Esophagus muscularis mucosa (tissue), 4 donors: ENCODE measurements at places on chromosomes 16 and 17. TPM values are rescaled to one million over a fixed set of nuclear protein-coding genes. Genes with fewer than 3 reads are reported as not detected.

DNA sequence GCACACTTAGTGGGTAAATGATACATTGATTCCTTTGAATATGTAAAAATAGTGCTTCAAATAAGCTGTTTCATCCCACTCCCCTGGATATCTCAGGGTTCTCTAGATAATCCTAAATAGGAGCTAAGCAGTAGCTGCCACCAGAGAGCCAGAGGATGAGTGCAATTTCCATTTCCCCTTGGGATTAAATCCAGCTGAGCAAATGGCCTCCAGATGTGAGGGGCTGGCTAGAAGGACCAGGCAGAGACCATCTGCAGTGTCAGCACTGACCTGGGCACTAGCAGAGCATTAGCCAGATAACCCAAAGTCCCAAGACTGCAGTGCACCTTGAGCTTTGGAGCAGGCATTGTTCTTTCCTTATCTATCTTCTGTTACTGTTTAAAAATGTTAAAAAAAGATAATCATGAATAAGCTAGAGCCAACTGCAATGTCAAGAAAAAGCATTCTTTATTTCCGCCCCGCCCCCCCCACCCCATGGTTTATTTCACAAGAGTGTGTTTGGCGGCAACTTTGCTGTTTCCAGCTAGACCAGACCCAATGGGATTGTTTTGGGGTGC is 19.5 kb downstream of the GPR179 start:
- H3K27me3 ChIP-seq, result no peaks in the 10 kb centered on the region
- no peak overlapping the region for H3K27ac ChIP-seq
- no peak for DNase-seq
- H3K4me1 ChIP-seq, result peaks cover 17% of the 10 kb centered on the region
- no peak overlapping the region for H3K4me3 ChIP-seq
- H3K36me3 ChIP-seq, result peaks cover 43% of the 10 kb centered on the region

DNA sequence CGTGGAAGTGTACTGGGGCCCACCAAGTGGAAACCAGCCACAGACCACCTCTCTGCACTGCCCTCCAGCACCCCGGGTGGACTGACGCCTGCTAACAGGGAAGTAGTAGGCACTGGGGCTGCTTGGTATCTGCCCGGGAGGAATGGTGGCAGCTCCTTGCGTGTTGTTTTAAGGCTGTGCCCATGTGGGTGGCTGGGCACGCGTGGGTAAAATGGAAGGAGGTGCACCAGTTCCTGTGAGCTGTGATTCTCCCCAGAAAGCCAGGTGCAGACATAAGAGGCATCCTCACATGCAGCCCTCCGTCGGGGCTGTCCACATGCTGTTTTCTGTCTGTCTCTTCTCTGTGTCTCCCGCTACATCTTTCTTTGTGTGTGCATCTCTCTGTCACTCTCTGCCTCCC is 122.3 kb downstream of the ENGASE start:
- peaks cover 81% of the 10 kb centered on the region for H3K27me3 ChIP-seq
- H3K36me3 ChIP-seq, result no peaks in the 10 kb centered on the region
- no peak for DNase-seq
- no peak overlapping the region for H3K4me3 ChIP-seq
- H3K27ac ChIP-seq, result no peak overlapping the region

DNA sequence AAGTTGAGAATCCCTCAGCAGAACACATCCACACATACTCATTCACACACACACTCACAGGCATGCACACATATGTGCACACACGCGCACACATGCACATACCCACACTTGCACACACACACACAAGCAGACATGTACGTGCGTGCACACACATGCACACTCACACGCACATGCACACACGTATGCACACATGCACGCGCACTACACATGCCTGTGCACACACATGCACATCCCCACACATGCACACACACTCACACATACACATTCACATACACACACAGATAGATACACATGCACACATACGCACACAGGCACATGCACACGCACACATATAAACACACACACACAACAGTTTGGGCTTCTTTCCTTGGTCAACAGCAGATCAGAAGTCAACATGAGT is 24.0 kb downstream of the GSG1L start:
- DNase-seq, result no peak
- H3K27me3 ChIP-seq, result no peaks in the 10 kb centered on the region
- H3K36me3 ChIP-seq, result no peaks in the 10 kb centered on the region
- no peak overlapping the region for H3K27ac ChIP-seq
- H3K4me3 ChIP-seq, result no peak overlapping the region
- peaks cover 12% of the 10 kb centered on the region for H3K4me1 ChIP-seq

Gene FZD2
- total RNA-seq, result 3.4 TPM

DNA sequence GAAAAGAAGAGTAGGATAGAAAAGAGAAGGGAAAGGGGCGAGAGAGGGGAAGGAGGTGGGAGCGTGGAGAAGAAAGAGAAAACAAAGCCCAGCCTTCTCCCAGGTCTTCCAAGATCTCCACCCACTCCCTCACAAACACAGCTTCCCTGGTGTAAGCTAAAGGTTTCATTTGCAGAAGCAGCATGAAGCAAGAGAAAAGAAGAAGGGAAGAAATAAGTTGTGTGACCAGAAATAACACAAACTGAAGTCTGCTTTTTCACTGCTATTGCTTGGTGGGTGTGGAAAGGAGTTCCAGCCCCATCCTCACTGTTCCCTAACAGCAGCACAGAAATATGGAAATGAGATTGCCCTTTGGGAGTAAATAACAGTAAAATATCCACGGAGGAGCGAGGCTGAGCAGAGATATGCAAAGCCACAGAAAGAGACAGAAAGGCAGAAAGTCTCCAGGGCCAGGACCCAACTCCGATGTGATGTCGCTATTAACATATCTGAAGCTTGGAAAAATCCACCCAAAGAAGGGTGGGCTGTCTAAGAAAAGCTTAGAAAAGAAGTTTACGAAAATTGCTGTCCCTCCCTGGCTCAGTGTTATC is 10.3 kb upstream of the GAS7 start:
- H3K27me3 ChIP-seq, result no peaks in the 10 kb centered on the region
- no peaks in the 10 kb centered on the region for H3K36me3 ChIP-seq
- peaks cover 25% of the 10 kb centered on the region for H3K4me1 ChIP-seq

- H3K27me3 ChIP-seq, result no peaks in the 10 kb centered on the region
- no peak overlapping the region for H3K27ac ChIP-seq
- H3K36me3 ChIP-seq, result peaks cover 59% of the 10 kb centered on the region
These were observed 4.4 kb downstream of the PDIA2 start for GRCh38 chr16:287298-287811.

GRCh38 chr17:27586203-27586721 is 44.7 kb upstream of the LGALS9 start:
- peaks cover 37% of the 10 kb centered on the region for H3K36me3 ChIP-seq
- no peaks in the 10 kb centered on the region for H3K4me1 ChIP-seq
- no peak for DNase-seq
- no peaks in the 10 kb centered on the region for H3K27me3 ChIP-seq
- no peak overlapping the region for H3K27ac ChIP-seq

DNA sequence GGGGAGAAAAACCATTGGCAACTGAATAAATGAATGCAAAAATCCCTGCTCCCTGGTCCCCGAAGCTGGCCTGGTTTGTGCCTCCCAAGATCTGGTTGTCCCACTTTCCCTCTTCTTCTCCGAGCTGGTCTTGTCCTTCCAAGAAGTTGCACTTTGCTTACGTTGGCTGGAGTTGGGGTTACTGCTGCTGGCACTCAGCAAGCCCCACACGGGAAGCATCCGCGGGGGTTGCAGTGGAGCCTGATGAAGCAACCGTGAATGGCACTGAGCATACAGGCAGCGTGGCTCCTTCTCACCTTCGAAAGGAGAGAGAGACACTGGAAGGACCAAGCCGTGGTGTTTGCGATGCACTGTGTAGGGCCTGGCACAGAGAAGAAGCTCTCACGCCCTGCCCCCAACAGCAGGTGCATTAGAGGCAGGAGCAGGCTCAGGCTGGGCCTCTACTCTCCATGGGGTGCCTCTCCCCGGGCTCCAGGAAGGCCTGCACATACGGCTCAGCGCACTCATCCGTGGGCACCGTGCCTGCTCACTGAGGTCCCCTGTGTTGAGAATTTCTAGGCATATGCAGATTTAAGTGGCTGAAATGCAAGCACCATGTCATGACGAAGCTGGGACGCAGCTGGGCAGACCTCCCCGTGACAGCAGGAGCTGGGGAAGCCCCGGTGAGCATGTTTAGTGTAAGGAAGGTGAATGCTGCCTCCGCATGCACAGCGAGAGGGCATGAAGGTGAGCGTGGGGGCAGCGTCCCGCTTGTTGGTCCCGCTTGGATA is 12.1 kb downstream of the CA5A start:
- no peak overlapping the region for H3K27ac ChIP-seq
- H3K4me3 ChIP-seq, result no peak overlapping the region
- no peak for DNase-seq
- no peaks in the 10 kb centered on the region for H3K36me3 ChIP-seq

- no peaks in the 10 kb centered on the region for H3K36me3 ChIP-seq
- DNase-seq, result no peak
- no peaks in the 10 kb centered on the region for H3K27me3 ChIP-seq
- H3K27ac ChIP-seq, result no peak overlapping the region
These were observed 159.9 kb upstream of the GSE1 start for GRCh38 chr16:85453194-85453678.

DNA sequence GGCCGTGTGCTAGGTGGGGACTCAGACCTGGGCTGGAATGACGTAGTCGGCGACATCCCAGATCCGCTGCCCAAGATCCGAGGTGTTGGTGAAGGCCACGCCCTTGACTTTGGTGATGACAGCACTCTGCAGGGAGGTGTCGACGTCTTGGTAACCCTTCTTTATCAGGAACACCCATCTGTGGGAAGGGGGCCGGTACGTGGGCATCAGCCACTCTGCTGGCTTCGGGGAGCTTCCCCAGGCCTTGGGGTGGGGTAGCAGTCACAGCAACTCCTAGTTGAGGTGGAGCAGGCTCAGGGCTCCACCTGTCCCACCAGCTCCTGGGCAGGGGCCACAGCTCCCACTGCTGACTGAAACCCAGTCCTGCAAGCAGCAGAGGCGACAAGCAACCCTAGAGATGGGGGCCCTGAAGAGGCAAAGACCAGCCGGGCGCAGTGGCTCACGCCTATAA is 4.3 kb downstream of the P2RX5 start:
- H3K27me3 ChIP-seq, result peaks cover 32% of the 10 kb centered on the region
- peaks cover 27% of the 10 kb centered on the region for H3K4me1 ChIP-seq
- no peak for DNase-seq
- H3K36me3 ChIP-seq, result no peaks in the 10 kb centered on the region

DNA sequence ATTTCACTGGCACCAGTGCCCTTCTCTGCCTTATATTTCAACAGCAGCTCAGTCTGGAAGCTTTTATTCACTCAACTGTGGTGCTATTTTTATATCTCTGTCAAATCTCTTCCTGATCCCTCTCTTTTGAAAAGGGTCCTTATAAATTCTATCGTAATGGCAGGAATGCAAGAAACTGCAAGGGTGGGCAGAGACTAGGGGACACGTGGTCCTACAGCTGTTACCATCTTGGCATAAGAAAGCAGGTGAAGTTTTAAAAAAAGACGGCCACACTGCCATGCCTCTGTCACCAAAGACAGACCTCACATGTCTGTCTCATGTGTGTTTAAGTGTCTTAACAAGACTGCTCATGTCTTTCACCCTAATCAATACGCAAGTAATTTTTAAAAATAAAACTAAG is 368.4 kb upstream of the CDH11 start:
- peak; percentile 26 for DNase-seq
- H3K36me3 ChIP-seq, result no peaks in the 10 kb centered on the region
- H3K27me3 ChIP-seq, result no peaks in the 10 kb centered on the region
- H3K4me3 ChIP-seq, result no peak overlapping the region
- H3K4me1 ChIP-seq, result no peaks in the 10 kb centered on the region

Gene HCRT
- total RNA-seq, result not detected

Gene HEATR3
- total RNA-seq, result 12.8 TPM

DNA sequence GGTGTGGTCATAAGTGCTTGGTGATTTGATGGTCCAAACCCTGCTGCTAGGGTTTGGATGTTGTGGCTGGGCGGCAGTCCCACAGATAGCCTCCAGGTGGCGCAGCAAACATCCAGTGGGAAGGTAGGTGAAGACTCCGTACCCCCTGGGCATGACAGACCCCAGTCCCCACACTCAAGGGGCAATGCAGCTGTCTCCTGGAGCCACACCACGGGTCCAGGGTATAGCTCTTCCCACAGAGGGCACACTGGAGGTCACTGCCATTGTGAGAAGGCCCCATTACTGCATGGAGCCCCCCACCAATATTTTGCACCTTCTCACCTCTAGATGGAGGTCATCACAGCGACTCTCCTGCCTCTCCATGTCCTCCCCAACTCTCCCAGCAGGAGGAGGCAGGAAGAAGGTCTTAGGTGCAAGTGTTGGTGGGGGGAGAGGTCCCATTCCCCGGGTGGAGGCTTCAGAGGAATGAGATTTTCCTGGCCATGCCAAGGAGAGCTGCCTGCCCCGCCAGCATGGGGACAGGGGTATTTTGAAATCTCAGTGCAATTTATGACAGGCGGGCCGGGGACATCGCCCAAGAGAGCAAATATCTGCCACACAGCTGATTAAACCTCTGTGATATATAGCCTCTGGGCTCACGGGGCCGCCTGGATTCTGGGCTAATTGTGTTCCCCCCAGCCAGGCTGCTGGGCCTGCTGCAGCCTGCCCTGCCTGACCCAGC is 17.1 kb upstream of the C17orf113 start:
- no peak overlapping the region for H3K4me3 ChIP-seq
- H3K27ac ChIP-seq, result no peak overlapping the region
- peaks cover 14% of the 10 kb centered on the region for H3K27me3 ChIP-seq
- no peaks in the 10 kb centered on the region for H3K36me3 ChIP-seq

- DNase-seq, result no peak
- H3K27ac ChIP-seq, result no peak overlapping the region
These were observed 9.5 kb downstream of the MRPL27 start for GRCh38 chr17:50363217-50364060.

Gene DRC3
- 0.99 TPM for total RNA-seq

DNA sequence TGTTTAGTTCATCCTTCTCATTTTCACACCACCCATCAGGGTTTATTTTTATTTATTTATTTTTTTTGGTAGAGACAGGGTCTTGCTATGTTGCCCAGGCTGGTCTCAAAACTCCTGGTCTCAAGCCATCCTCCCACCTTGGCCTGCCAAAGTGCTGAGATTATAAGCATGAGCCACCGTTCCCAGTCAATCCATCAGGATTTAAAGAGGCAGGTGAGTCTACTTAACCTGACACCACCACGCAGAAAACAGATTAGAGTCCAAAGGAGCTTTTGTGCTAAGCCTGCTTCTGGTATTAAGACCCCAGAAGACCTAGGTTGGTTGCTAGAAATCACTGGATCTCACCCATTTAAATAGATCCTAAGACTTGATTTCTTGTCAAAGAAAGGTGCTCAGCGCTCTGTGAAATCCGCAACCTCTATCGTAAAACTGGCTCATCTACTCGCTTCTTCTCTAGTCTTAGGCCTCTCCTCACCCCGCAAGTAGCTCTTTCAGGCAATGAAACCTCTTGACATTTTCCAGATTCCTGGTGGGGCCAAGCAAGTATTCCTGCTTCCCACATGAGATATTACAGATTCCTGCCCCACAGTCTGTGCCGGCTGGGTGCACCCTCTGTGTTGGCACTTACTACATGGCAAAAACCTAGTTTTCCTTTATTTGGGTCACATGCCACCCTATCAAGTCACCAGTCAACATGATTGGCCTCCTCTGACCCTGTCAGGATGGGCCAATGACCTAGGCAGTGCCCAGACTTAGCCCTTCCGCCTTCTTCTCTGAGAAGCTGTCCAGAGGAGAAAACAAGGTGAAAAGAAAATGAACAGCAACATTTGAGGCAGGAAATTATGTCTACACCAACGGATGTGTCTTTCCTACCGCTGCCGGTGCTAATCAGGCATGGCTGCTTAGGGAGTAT is 9.0 kb downstream of the PITPNA start:
- no peak for DNase-seq
- no peak overlapping the region for H3K27ac ChIP-seq
- no peaks in the 10 kb centered on the region for H3K27me3 ChIP-seq
- no peak overlapping the region for H3K4me3 ChIP-seq
- H3K36me3 ChIP-seq, result peaks cover 73% of the 10 kb centered on the region
